NT2/D1 (cell line): ENCODE measurements at places on chromosomes 7 and 10.

DNA sequence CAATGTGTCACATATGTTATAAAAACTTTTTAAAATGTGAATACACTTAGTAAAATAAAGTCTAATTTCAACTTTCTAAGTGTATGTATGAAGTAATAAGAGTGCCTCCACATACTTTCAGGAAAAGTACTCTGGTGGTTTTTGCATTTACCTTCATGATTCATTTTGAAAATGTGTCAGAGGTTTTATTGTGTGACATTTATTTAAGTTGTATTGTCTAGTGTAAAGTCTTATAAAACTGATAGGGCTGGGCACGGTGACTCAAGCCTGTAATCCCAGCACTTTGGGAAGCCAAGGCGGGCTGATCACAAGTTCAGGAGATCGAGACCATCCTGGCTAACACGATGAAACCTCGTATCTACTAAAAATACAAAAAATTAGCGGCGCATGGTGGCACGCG, 226.5 kb downstream of the ITGB1 start:
- DNase-seq: no peak

DNA sequence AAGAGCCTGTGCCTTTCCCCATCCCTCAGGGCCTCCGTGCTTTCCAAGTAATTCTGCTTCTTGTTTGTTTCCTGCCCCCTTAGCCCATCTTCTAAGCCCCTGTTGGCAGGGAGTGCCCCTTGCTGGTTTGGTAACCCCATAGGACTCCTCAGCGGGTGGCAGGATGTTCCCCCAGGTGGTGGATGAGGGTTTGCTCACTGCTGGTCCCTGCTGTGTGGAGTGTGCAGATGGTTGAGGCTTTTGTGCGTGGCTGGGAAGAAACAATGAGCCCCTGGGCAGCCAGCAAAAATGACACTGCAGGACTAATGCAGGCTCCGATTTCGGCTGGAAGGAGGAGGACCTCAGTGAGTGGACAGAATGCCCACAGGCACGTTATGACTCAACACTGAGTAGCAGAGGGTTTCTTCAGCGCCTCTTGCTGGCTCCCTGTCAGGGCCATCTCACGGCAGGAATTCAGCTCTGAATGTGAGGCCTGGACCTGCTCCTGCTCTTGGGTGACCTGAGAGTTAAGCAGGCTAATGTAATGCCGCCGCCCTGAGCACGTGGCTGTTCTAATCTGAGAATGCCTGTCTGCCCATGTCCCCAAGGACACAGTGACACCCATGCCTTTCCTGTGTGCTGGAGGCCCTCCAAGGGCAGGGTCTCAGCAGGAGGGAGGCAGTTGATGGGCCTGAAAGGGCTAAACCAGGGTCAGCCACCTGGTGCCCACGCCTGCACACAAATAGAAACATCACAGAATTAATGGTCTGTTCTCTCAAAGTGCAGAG, 16.6 kb downstream of the BAG3 start:
- no peak for DNase-seq

- no peak for DNase-seq
Measured at GRCh38 chr7:8536431-8536830, 103.0 kb downstream of the NXPH1 start.

GRCh38 chr7:70406186-70406949, 725.6 kb upstream of the GALNT17 start:
- DNase-seq: no peak

- DNase-seq: no peak
Measured at GRCh38 chr10:119113751-119114732, 10.1 kb downstream of the DENND10 start.

GRCh38 chr10:128897401-128898129, 569.5 kb upstream of the MGMT start:
- no peak for DNase-seq

GRCh38 chr10:59968705-59969104, 62.3 kb upstream of the CCDC6 start:
- no peak for DNase-seq

GRCh38 chr10:43842072-43842471, 193.4 kb upstream of the ZNF32 start:
- no peak for DNase-seq

GRCh38 chr7:110105307-110105706, 985.6 kb upstream of the LRRN3 start:
- DNase-seq: no peak

DNA sequence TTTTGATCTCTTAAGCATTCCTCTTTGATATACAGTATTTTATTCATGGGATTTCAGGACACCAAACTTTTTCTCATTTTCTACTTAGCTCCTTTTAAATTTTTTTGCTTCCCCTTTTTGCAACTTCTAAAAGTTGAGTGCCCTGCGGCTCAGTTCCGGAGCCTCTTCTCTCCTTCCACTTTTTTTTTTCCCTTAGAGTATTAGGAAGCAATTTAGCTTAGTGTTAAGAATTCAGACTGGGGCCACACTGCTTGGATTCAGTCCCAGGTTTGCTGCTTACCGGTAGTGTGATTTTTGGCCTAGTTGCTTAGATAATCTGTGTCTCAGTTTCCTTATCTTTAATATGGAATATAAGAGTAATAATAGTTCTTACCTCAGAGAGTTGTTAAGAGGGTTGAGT, 3.4 kb downstream of the STAM start:
- DNase-seq: no peak

- no peak for DNase-seq
Measured at GRCh38 chr10:59177836-59178235, 1.4 kb downstream of the PHYHIPL start.

- no peak for DNase-seq
Measured at GRCh38 chr7:50355817-50356178, 51.3 kb downstream of the IKZF1 start.

DNA sequence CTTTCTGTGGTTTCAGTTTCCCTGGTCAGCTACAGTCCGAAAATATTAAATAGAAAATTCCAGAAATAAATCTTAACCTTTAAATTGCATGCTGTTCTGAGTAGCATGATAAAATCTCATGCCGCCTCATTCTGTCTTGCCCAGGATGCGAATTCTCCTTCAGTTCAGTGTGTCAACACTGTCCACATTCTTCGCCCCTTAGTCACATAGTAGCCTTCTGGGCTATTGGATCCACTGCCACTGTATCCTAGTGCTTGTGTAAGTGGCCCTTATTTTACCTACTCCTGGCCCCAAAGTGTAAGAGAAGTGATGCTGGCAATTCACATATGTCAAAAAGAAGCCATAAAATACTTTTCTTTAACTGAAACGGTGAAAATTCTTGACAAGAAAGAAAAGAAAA, 129.6 kb downstream of the ZWINT start:
- DNase-seq: no peak

DNA sequence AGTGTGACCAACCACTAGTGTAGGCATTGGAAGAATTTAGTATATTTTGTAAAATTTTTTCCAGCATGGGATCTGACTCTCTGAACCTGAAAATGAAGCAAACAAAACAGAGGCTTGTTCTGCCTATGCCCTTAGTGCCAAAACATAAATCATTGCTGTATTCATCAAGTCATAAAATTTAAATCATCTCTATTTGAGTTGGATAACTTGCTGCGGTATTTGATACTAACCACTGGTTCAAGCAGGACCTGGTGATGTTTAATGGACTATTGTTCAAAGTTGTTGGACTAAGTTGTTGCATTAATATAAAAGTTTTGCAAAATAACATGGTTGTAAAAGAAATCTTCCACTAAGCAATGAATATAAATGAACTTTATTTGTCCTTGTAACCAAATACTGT, 19.8 kb upstream of the RPA3 start:
- DNase-seq: no peak

GRCh38 chr10:3652886-3653285, 132.1 kb downstream of the KLF6 start:
- DNase-seq: no peak

DNA sequence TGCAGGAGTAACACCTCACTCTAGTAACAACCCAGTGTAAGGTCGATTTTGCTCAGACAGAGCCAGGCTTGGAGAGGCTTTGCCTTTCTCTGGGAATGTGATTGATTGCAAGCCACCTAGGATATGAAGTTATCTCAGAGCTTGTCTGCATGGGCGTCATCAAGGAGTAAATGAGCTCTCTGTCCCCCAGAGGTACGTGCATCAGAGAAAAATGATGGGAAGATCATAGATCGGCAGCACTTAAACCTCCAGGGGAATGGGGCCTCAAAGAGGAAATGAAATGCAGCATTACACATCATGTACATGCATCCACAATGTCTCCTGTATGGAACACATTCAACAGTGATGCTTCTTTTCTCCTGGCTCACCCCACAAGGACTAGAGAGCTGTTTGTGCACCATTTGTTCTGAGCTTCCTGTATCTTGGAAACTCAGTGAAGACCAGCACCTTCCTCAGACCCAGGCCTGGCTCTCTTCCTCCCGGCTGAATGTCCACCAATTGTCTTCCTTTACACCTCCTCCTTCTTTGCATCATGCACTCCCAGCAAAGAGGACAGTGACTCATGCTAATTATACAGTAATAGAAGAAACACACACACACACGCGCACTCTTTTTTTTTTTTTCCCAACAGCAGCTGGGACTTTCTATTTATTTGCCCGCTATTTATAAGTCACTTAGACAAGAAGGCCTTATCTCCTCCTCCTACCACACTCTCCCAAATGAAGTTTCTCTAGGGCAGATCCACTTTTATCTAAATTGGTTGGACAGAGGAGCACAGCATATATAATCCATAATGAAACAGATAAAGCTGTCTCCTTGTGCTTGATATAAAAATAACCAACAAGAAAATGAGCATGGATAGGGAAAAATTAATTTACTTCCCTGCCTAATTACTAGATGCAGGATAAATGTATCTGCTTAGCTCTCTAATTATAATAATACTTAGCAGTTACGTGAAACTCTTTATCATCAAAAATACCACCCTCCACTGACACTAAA, 990.7 kb downstream of the CCSER2 start:
- no peak for DNase-seq

DNA sequence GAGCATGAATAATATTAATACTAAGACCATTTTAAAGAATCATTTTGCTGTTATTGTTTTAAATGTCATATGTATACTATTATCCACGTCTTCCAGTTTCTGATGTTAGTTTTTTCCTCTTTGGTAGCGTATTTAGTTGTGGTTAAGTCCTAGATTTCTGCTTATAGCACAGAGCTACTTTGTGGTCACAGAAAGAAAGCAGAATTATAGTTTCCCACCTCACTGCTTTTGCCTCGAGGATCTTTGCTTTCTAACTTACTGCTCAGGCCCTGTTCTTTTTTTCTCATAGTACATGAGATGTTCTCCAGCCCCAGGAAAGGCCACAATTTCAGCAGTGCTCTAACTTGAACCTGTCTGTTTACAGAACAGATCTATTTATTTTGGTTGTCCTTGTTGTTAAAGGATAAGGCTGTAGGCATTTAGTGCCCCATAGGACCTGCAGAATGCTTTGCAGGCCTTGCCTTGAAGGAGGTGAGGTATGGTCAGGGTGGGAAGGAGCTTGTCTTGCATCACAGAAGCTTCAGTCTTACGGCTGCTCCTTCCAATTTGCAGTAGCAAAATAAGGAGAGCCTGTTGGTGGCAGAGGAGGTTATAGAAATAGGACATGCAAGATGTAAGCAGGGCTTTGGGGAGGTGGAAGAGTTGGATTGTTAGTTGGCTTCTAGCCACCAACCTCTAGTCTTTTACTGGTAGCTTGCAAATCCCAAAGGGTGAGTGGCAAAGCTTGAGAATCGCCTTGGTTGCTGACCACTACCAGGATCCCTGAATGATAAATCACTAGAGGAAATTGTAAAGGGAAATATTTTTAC, 129.1 kb downstream of the LRRC4 start:
- no peak for DNase-seq

DNA sequence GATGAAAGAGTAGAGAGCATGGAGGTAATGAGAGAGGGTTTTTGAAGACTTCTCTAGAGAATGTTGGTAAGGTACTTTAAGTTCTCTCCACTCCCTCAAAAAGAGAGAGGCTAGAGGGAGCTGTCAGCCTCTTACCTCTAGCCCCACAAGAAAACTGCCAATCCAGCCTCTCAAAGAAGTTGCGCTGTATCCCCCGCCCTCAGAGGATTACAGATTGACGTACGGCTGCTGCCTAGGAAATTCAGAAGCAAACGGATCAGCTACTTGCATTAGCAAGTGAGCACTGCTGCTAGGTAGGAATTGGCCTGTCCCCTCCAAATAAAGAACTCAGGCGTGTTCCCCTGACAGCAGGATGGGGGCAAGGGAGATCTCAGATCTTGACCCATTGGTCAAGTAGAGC, 34.2 kb downstream of the TYW1B start:
- DNase-seq: no peak

DNA sequence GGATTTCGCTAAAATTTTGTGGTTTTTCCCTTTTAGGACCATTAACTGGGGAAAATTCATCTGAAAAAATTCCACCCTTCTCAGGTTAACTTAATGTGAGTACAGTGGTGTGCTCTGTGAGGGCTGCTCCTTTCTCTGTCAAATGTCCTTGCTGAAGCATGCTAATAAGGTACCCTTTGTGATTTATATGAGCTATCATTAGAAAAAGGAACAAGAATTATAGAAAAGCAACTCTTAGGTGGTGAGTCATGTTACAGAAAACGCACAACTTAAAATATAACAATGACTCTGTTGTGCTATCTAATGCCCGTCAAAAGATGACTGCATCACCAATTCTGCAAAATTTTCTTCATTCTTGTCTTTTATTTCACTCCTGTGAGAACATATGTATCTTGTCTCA, 162.0 kb upstream of the MAGI2 start:
- DNase-seq: no peak

DNA sequence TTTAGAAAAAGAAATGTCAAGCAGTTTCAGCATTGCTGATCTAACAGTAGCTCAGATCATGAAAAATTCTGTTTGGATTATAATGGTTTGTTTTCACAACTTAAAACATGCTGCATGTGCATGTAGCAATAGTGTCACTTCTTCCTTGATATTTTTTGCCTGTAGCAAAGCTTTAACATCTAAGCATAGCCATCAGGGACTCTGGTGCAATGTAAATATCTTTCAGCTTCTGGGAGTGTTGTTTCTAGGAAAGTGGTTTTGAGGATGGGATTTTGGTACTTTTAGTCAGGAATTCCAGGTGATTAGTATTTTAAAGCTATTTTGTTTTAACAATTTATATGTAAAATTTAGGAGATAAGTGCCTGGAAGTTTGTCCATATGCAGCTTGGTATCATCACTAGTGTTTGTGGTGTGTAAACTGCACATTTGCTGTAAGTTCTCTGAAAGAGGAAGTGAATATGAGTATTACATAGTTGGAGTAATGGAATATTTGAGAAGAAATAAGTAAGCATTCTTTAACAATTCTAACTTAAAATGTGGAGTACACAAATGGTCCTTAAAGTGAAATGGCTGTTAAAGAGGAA, 1.9 kb downstream of the RSBN1L start:
- DNase-seq: no peak

DNA sequence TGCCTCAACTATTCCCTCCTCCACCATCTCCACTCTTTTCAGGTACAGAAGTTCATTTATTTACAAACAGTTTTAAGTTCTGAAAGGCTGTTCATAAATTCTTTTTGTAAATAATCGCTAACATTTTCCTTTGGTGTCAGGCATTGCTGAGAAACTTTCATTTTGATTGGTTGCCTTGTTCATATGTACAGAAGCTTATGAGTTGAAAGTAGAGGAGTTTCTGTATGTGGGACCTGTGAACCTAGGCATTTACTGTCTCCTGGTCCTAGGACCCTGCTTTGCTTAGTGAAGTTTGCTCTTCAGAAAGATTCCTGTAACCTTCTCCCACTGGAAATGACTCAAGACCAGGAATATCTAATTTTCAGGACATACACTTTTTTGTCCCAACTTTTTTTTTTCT, 30.4 kb downstream of the CCSER2 start:
- DNase-seq: no peak
